ENCODE measurements at places on chromosomes 16 and 17.

GRCh38 chr17:33071656-33072055, 80.0 kb downstream of the SPACA3 start:
- DNase-seq: no peak

GRCh38 chr16:30786936-30787612, at the start of gene ZNF629:
Gene ZNF629, minus strand, starts transcription at chr16:30787205. Its CDS starts 2,723 bp downstream, at chr16:30784482.
- no peak for DNase-seq

DNA sequence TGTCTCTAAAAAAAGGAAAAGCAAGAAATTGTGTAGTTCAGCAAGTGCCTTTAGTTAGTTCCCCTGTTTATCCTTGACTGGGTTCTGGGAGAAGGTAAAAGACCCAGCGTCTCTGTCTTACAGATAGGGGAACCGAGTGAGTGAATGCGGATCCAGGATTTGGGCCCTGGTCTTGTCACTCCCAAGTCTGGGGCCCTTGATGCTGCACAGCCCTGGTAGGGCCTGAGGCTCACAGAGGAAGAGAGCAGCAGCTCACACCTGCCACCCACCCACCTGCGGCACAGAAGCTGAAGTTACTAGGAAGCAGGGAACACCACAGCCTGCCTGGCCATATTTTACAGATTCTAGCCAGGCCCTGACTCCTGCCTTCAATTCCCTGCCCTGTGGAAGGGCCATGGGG, 22.2 kb downstream of the LASP1 start:
- DNase-seq: no peak

DNA sequence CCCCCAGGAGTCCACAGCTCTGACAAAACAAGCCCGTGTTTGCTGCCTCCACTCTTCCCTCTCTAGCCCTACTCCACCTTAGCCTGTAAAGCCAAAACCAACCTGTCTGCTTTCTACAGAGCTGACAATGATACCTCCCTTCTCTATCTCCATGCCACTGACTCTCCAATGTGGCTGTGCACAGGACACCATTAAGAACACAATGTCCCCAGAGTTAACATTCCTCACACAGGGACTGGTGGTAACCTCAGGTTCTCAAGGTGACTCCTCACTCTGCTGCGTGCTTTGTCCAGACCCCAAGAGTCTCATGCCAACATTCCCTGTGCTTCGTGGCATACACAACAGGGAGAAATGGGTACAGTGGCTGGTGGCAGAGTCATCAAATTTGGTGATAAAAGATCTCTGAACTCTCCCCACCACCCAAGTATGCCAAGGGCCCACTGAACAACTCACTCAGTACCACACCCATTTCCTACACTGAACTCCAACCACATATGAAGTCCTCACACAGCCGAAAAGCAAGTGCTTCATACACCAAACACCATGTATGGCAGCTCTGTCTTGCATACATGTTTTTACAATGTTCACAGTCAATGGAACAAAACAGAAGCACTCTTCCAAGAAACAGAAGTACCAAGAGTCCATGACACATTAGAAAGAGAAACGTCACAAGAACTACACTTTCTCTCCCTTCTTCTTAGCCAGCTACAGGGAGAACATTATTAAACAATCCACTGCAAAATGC, 21.1 kb downstream of the CSNK2A2 start:
- peak; percentile 20 for DNase-seq
